ENCODE measurements at places on chromosomes 5 and 9. TPM values are rescaled to one million over a fixed set of nuclear protein-coding genes. Genes with fewer than 3 reads are reported as not detected.

HSPA4 gene
- 96.6 TPM for total RNA-seq

DNA sequence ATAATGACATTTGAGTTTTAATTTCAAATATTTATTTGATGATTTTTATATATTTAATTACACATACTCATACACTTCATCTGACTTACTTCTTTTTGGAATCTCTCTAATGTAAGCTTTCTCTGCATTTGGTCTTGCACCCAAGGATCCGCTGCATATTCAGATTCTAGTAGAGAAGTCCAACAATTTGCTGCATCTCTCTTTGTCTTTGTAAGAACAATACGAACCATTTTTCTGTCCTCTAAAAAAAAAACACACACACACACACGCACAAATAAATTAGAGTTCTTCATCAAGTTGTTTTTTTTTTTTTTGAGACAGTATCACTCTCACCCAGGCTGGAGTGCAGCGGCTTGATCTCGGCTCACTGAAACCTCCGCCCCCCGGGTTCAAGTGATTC, 3.1 kb downstream of the NUDCD2 start:
- DNase-seq: no peak

SLC4A9 gene
- total RNA-seq: not detected

DNA sequence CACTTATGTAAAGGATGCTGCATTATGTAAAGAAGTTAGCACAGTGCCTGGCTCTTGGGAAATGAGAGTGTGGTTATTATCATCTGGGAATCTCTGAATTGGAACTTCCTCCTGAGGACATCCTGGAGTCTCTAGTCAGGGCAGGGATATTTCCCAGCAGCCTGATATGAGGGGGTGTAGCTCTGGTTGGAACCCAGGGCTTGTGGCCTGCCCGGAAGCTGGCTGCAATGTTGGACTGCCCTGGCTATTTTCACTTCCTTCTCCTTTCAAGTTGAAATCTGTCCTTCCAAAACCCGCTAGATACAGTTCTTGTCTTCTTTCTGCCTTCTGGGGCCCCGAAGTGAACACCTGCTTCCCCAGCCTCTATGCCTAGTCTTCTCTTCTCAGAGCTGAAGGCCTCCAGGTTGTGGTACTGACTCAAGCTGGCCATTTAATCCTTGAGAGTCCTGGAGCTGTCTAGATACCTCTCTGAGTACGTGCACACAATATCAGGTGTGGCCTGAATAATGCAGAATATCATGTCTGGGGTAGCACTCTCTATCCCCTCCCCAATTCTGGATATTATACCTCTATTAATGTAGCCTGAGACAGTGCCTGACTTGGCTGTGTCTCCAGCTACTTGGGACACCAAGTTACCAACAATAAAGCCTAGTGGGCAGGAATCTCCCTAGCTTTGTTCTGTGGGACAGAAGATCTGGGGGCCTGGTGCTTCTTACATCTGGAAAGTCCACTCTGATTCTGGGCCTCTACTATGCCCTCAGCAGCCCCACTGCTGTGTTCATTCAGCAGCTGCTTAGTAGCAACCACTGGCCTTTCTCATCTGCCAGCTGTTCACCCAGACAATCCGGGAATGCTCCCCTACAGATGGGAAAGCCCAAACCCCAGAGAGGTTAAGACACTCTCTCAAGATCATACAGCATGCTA, 45.0 kb downstream of the SLC6A7 start:
- DNase-seq: no peak

GRCh38 chr5:7877851-7878250, 8.9 kb downstream of the MTRR start:
- no peak for DNase-seq

ACOT12 gene
- not detected for total RNA-seq

FRRS1L gene
- 4.4 TPM for total RNA-seq

DNA sequence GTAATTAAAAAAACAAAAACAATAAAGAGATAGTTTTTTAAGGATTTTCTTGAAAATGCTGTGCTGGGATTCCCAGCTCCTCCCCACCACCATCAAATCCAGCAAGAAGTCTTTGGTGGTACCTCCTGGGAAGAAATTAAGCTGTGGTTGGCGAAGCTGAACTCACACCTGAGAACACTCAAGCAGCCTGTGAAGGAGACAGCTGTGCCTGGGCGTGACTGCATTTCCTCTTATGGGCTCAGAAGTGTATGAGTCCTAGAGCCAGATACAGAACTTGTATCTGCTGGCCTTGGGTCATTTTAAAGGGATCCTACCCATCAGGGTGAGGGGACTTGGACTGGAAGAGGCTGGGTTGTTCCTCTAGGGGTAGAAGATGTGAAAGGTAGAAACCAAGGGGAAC, 561.2 kb upstream of the SGCD start:
- DNase-seq: no peak

- no peak for DNase-seq
Measured at GRCh38 chr9:101585740-101586139, 9.0 kb downstream of the PPP3R2 start.

- DNase-seq: no peak
Measured at GRCh38 chr5:158609333-158610050, 490.2 kb downstream of the EBF1 start.

KCNV2 gene
- total RNA-seq: not detected

BAAT gene
- total RNA-seq: 0.54 TPM

- DNase-seq: no peak
Measured at GRCh38 chr9:134834217-134834956, 46.2 kb upstream of the FCN2 start.

FOXI1 gene
- not detected for total RNA-seq

GRCh38 chr5:1156754-1157460, 44.5 kb upstream of the SLC6A19 start:
- DNase-seq: no peak

DNA sequence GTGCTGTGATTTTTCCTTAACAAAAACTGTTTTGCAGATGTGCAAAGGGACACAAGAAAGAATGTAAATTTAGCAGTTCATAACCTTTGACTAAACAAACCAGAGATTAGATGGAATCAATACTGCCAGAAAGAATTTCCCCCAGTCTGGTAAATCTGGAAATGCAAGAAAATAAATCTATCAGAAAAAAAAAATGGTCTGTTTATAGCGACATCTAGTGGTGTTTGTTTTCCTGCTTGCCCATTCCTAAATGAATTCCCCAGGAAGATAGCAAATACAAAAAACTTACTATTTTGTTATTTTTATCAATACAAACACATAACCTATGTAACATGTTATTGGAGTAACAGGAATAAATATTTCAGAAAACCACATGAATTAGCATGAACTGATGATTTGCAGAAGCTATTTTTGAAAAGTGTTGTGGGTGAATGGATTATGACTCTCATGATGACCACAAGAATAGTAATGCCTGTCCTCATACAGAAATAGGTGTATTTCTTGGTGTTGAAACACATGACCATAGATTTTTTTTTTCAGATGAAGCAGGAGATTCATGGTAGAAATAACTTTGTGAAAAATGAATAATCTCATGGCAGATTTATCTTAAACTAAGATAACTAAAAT, 1703.8 kb downstream of the MAT2B start:
- no peak for DNase-seq

ADGRD2 gene
- not detected for total RNA-seq

DNA sequence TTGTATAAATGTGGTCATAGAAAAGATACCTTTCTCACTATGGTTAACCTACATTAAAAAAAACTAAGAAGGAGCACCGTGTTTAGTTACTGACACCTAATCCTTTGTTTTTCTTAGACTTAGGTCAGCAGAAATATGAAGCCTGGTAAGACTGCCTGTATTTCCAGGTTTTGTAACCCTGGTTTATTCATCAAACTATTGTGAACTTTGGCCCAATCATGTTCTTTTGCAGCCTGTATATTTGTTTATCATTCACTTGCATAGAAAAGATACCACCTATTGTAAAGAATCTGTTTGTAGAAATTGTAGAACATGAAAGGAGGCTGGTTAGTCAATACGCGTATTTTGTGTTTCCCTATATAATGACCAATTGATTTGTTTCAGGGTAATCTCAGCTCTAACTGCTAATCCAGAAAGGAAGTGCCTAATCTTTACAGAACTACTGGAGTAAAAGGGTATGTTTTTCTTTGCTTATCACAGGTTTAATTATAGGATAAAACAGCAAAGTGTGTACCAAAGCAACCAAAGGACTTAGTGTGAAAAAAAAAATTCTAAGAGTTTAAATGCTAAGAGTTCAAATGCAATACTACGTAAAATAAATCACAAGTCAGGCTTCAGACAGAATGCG, 103.6 kb downstream of the LURAP1L start:
- no peak for DNase-seq

CERT1 gene
- total RNA-seq: 45.4 TPM

KIAA0825 gene
- total RNA-seq: 1.2 TPM

DNA sequence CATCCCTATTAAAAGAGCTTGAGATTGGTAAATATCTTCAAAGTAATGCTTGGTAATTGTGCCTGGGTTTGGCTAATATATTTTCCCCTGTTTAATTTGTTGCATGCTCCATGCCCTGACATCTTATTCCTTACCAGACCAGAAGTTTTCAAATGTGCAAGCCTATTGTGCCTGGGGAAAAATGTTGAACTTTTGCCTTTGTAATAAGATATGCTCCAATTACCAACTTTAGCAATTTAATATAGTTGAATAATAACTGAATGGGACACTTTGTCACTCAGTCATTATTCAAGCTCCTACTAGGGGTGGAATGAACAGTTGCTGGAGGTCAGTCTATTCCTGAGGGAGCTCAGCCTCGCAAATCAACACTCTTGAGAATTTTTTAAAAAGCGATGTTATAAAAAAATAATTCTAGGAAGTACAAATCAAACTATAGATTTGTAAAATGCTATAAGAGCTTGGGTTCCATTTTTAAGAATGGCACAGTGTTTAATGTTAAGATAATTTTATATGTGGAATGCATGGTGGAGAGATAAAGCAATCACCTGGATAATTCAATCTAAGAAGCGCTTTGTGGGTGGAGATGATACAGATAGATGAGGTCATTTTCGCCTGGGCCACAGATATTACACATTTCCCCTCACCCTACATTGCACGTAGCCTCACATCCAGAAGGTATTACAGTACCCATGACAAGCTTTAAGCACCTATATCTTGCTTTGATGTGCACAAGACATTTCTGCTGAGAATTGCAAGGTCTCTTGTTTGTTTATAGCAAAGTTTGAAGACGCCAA, 231.8 kb downstream of the PIK3R1 start:
- no peak for DNase-seq

CMYA5 gene
- total RNA-seq: 0.74 TPM

DNA sequence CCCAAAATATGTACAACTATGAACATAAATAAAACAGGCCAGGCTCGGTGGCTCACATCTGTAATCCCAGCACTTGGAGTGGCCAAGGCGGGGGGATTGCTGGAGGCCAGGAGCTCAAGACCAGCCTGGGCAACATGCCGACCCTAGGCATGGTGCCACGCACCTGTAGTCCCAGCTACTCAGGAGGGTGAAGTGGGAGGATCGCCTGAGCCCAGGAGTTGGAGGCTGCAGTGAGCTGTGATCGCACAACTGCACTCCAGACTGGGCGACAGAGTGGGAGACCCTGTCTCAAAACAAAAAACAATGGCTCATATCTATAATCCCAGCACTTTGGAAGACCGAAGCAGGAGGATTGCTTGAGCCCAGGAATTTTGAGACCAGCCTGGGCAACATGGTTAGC, 1.5 kb downstream of the HAUS6 start:
- DNase-seq: no peak

DNA sequence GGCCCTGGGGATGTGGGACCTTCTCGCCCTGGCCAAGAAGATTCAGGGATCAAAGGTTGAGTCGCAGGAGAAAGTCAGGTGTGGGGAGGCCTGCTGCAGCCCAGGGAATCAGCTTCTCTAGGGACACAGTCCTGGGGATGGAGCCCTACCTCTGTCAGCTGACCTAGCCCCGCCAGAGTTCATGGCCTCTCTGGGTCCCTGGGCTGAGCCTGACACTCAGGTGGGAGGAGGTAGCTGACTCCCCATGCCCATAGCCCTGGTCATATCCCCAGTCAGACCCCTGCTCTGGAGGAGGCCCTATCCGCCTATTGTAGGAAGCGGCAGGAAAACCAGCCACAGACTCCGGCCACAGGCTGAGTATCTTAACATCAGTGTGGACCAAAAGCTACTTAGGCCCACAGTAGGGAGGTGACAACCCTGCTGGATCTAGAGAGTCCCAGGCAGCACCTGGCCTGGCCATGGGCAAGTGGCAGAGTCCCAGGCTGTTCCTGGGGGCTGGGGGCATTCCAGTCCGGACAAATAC, 15.0 kb upstream of the MRNIP start:
- DNase-seq: no peak

SOX30 gene
- not detected for total RNA-seq

- no peak for DNase-seq
Measured at GRCh38 chr9:105332471-105332870, 88.0 kb downstream of the SLC44A1 start.

DNA sequence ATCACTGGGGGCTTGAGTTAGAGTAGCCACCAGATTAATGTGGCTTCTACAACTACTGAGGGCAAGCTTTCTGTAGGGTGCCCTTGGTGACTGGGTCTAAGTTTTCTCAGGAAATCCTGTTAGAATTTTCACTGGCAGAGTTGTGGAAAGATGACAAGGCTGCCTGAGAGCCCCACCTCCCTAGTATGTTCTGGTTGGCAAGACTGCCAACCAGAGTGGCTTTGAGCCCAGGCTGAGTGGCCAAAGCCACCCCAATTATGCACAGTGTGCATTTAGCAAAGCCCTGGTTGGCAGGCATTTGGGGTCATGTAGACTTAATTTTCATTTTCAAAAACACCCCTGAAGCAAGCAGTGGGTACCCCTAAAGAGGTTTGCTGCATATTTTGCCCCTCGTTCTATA, 136.7 kb upstream of the HAPLN1 start:
- DNase-seq: no peak

SEMA6A gene
- 424 TPM for total RNA-seq

STKLD1 gene
- total RNA-seq: 2.6 TPM

DNA sequence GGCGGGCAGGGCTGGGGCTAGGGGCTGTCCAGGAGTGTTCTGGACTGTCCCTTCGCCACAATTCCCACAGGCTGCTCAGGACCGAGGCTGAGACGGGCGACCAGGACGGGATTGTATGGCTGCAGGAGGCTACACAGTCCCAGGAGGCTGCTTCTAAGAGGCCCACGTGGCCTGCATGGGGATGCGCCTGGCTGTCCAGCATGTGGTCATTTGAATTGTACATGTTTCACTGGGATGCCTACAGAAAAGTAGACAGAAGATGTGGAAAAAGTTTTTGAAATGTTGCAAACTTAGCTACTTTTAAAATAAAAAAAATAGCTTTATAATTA, 32.6 kb upstream of the SPTLC1 start:
- DNase-seq: no peak

FRMD3 gene
- 20.7 TPM for total RNA-seq

GRCh38 chr9:69535911-69536310, 136.3 kb downstream of the APBA1 start:
- DNase-seq: no peak

All from glutamatergic neuron (in vitro differentiated cells).